ENCODE measurements at places on chromosomes 11 and 22. TPM values are rescaled to one million over a fixed set of nuclear protein-coding genes. Genes with fewer than 3 reads are reported as not detected.

DNA sequence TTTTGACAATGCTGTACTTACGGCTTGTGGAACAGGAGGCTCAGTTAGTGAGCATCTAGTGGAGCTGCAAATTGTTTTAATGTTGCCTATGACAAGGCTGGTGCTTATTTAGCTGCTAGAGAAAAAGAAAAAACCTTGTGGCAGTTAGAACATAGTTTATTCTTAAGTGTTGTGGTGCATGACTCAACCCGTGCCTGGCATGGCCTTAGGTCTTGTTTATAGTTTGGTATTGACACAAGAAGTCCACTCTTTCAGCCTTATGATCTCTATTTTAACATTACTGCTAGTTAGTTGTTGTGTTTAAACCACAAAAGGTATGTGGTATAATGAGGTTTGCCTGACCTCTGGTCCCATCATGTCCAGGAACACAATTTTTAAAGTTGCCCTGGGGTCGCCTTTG, 744.6 kb downstream of the FAM181B start:
- DNase-seq = no peak

GLYATL2 gene
- not detected for total RNA-seq

GRCh38 chr22:48578138-48579042, 1249.3 kb downstream of the BRD1 start:
- DNase-seq = no peak

RBMXL2 gene
- total RNA-seq = not detected

- no peak for DNase-seq
Observed at GRCh38 chr11:79610678-79611077, 169.8 kb upstream of the TENM4 start.

TAF10 gene
- total RNA-seq = 164 TPM

DNA sequence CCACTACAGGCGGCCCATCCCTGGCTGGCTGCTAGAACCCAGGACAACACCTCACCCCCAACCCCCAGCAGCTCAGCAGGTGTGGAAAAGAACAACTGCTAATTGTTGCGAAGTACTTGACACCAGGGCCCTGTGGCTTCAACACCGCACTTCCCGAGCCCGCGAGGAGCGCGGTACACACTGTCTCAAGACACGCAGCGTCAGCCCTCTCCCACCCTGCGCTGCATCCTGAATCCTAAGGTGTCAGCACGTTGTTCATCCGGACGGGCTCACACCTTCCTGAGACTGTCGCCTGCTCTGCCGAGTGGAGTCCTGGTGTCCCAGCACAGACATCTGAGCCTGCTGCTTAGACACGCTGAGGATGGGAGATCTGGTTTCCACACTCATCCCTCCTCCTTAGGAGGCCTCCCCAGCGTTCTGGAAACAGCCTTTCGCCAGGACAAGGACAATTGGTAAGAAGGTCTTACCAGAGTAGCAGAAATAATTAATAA, 1336.2 kb downstream of the BRD1 start:
- DNase-seq = no peak

DNA sequence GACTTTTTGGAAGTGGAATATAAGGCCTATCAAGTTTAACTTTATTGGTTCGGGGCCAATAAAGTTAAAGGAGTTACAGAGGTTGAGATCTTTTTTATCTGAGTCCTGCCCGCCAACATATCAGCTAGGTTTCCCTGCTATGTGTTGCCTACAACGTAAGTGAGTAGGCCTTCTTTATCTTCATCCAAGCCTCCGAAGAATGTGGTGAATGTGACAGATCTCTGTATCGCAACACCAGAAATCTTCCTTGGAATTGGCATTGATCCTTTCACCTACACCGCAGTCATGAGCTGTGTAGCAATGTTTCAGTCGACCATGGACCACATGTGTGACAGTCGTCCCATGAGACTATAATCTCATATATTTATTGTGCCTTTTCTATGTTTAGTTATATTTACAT, 37.3 kb upstream of the CADM1 start:
- DNase-seq = no peak

All from CD4-positive, alpha-beta T cell (primary cell).